Stimulated activated CD8-positive, alpha-beta memory T cell treated with anti-CD3 and anti-CD28 coated beads, Interleukin-4, amount 100 ng/mL, for 4 hours (primary cell): ENCODE measurements at places on chromosomes 5 and 9.
A peak's percentile ranks its signal among the peaks of the same experiment; 100 is the strongest.

GRCh38 chr5:29795096-29795652 lies 1398.3 kb upstream of the CDH6 start:
- DNase-seq, result no peak

GRCh38 chr5:139513852-139514485 lies 31.4 kb upstream of the STING1 start:
- DNase-seq, result no peak

GRCh38 chr5:141814064-141814964 lies 63.9 kb downstream of the PCDH1 start:
- peak; percentile 8 for DNase-seq

DNA sequence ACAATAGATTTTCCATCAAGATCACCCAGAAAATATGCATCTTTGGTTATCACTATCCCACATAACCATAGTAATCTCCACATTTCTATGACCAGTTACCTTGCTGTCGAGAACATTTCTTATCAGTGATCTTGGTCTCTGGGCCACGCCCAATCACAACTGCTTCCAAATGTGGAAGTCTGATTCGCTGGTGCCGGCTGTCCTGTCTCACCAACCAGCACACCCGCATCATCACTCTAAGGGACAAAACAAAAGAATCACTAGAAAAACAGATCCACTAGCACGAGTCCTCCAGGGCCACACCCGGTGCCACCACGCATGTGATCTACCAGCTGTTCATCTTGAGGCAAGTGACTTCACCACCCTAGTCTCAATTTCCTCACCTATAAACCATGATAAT lies 11.8 kb downstream of the APTX start:
- no peak for DNase-seq

DNA sequence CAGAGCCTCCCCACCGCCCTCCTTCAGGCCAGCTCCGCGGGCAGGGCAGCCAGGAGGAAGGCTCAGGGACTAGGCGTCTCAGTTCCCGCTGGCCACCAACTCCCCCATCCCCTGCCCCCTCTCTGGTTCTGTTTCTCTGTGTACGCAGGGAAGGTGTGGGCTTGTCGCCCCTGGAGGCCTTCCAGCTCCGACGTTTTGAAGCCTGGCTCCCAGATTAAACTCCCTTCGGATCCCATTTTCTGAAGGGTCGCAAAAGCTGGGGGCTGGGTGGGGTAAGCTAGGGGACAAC lies 346 bp downstream of the ATOX1 start:
- no peak for DNase-seq

DNA sequence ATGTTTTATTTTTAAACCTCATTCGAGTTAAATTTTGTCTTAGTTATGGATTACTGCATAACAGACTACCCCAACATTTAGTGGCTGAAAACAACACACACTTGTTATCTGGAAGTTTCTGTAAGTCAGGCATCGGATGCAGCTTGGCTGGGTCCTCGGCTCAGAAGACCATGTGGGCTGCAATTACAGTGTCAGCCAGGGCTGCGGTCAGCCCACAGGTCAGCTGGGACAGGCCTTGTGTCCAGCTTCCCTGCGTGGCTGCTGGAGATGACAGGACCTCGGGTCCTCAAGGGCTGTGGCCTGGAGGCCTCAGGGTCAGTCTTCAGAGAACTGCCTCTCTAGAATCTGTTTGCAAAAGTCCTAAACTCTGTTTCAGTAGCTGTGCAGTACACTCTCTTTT lies 219.0 kb upstream of the IRX1 start:
- DNase-seq, result no peak

- no peak for DNase-seq
Measured at GRCh38 chr5:169791251-169791650, 154.2 kb downstream of the DOCK2 start.

- DNase-seq, result no peak
Measured at GRCh38 chr9:95954940-95955339, 79.4 kb downstream of the ERCC6L2 start.

DNA sequence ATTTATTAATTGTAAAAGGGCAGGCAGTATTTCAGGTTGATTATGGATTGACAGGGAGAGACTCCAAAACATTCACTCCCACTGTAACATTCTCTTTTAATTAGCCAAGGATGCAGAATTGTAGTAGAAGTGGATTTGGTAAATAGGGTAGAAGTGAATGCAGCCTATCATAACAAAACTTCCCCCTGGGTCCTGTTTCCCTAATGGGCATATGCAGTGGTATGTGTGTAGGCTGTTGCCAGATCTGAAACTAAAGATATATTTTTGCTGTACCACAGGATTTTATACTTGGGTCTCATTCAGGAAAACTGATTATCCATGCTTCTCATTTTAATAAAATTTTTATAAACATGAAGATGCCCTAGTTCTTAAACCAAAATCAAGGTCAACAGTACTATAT lies 351.2 kb downstream of the KDM4C start:
- no peak for DNase-seq

DNA sequence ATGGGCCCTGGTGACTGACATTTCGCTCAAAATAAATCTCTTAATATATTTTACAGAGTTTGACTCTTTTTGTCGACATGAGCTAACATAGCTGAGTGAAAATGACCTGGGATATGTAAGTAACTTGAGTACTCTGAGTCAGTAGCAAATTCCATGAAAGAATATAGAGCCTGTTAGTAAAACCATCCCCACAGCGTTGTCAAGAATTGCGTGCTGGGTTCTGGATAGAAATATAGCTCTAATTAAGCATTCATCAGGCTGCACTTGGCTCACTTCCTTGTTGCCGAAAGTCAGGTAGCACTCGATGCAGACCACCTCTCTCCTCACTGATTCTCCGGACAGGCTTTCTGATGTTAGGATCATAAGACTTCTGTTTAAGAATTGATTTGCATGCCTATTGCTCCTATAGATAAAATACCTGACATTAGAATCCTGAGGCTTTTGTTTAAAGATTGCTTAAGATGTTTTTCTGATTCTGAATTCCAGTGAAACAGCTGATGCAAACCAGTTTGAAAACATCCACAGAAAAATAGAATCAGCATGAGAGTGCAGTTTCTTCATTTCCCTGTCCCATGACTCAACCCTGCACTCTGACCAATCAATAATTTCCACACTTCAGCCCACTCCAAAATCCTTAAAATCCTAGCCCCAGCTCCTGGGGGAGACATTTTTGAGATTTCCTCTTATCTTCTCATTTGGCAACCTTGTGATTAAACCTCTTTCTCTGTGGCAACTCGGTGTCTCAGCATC lies 310.6 kb downstream of the DIRAS2 start:
- no peak for DNase-seq

DNA sequence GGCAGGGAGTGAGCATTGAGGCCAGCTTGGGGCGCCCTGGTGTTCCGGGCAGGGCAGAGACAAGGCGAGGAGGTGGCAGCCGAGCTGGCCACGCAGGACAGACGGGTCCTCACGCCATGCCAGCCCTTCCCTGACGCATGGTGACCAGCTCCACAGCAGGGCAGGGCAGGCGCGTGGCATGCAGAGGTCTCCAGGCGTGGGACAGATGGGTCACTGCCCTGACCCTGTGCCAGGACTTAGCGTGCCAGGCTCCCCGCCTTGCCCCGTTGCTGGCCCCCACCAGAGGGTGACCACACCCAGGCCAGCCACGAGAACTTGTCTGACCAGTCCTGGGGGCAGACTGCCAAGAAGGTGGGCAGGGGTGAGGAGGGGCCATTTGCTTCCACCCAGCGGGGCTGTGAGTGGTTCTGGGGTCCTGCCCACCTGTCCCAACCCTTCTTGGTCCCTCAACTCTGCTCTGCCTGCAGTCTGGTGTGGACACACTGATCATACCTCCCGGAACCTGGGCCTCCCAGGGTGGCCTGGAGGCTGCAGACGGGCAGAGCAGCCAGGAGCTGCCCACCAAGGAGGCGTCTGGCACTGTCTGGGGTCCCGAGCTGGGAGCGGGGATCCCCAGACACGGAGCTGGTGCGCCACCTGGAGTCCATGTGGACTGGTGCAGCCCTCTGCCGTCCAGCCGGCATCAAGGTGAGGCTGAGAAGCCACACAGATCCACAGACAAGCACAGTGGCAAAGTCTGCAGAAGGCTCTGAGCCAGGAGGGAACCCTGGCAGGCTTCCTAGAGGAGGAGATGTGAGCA lies at the start of gene RNF224:
Gene RNF224 (plus strand): TSS at position 449 of the 799 bp plus-strand sequence. CDS start 834 bp downstream, outside the sequence.
- DNase-seq, result peak; percentile 58

- DNase-seq, result no peak
Measured at GRCh38 chr9:16363916-16364315, 506.6 kb downstream of the BNC2 start.

- DNase-seq, result no peak
Measured at GRCh38 chr9:77909306-77909705, 122.3 kb downstream of the GNAQ start.

DNA sequence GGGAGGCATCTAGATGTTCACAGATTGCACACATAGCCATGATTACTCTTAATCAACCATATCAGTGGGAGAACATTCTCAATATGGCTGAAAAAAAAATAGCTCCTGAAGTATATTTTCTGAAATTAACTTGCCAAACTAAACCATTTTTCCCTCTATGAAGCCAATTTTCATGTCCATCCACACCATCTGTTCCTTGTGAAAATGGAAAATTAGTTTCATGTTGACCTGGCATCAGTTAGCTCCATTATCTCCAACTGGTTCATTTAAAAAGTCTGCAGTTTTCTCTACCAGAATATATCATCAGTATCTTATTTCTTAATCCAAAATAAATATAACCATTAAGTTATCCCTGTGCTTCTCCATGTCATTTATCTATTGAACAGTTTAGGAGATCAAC lies 138.8 kb upstream of the CDH10 start:
- DNase-seq, result no peak

GRCh38 chr5:15834596-15835245 lies 334.7 kb downstream of the FBXL7 start:
- DNase-seq, result no peak

GRCh38 chr9:37582548-37583157 lies 6.5 kb upstream of the FBXO10 start:
- no peak for DNase-seq

DNA sequence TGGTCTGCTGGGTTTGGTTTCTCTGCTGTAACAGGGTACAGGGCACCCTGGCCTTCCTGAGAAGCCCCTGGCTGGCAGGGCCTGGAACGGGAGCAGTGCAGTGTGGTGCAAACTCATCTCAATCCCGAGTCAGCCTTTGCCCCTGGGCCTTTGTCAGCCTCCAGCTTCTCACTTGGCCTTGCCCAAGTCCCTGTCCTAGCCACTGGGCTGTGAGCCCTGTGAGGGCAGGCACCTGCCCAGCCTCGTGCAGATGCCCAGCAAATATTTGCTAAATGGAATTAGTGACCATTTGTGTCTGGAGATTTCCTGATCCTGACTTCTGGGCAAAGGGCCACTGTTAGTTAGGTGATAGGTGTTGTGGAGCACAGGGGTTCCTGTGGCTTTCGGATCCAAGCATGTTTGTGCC lies 13.0 kb downstream of the RGS3 start:
- DNase-seq, result no peak

DNA sequence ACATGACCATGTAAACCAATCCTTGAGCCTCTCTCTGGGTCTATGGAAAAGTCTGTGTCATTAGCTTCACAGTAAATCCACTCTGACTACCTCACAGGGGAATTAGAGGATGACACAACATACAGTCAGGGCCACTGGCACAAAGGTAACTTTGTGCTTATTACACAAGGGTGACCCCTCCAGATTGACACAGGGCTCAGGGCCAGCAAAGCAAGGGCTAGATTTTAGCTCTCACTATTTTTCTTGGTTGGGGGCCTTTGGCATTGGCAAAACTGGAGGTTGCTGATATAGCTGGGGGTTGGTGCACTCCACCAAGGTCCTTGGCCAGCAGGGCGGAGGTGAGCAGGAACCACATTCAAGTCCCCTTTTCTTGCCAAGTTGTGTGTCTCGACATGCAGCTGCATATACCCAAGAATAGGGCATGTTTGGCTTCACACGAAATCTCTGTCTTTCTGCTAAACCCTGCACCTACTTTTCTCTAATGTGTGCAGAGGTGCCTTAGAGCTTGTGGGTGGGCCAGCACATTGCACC lies 15.2 kb upstream of the OSMR start:
- DNase-seq, result no peak
